Activated naive CD8-positive, alpha-beta T cell treated with anti-CD3 and anti-CD28 coated beads for 36 hours (primary cell): ENCODE measurements at places on chromosomes 2 and 18.

- DNase-seq = no peak
Measured at GRCh38 chr18:60147323-60147722, 225.3 kb downstream of the MC4R start.

GRCh38 chr2:226788881-226789490 is 10.6 kb downstream of the IRS1 start:
- DNase-seq = no peak

- DNase-seq = no peak
Measured at GRCh38 chr2:189698020-189698887, 23.8 kb downstream of the ANKAR start.

- no peak for DNase-seq
Measured at GRCh38 chr2:25418944-25419677, 77.4 kb upstream of the DNMT3A start.

GRCh38 chr2:159959136-159959535 is 103.3 kb downstream of the PLA2R1 start:
- DNase-seq = no peak
